ENCODE measurements at places on chromosomes 2 and 18. TPM values are rescaled to one million over a fixed set of nuclear protein-coding genes. Genes with fewer than 3 reads are reported as not detected.

DNA sequence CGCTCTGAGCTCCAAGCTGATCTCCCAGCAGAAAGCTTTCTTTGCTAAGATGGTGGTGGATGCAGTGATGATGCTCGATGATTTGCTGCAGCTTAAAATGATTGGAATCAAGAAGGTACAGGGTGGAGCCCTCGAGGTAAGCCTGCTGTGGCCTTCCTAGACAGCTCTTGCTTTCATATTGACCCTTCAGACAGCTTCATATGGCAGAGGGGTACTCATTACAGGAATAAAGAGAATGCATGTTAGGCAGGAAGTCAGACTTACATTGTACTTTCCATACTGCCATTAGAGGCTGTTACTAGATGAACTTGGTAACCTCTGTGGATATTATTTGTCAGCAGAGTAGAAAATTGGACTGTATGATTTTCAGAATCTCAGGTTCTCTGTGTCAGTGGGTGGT lies 10.5 kb downstream of the CCT7 start:
- no peak for DNase-seq

DNA sequence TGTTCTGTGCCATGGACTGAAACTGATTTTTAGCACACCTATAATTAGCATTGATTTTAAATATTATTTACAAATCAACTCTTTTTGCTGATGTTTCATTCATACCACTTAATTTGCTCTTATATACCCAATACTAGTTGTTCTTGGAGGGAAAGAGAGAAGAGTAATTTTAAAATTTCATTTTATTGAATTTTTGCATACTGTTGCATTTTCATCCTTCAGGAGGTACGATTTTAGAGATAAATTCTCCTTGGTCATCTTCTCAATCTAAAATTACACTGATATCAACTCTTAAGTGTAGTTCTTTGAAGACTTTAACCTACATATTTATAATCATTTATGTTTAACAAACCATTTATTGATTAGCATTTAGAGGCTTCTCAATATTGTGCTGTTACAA lies 71.0 kb downstream of the SLC4A10 start:
- no peak for DNase-seq

DNA sequence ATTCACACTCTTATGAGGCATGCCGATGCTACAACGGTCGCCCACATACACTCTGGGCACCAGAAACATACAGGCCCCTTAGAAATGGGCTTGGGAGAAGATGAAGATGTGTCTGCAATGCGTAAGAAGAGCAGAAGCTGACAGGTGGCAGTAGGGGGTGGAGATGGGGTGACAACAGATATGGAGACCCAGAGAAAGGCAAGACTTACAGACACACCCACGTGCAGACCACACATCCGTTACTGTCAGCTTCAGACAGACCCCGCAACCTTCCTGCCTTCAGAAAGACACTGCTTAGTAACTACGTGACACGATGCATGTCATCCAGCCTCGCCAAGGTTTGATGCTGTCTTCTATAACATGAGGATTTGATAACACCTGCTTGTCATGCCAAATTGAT lies 89.5 kb downstream of the ZFP36L2 start:
- DNase-seq: peak; percentile 28

DNA sequence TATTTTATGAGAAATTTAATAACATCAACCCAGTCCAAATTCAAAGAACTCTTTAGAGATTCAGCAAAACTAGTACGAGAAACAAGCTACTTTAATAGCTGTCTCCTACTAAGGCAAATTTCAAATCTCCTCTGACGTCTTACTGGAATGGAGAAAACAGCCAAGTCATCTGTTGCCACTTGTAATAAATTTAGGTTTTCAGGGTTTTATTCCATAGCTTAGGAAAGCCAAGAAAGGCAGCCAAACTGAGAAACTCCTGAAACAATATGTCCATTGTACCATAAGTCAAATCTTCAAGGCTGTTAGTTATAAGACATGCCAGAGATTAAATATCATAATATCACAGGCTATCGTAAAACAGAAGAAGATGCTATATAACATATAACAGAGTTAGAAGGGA lies 524.6 kb upstream of the SETBP1 start:
- DNase-seq: no peak

- no peak for DNase-seq
These were observed 1.4 kb downstream of the GMPPA start for GRCh38 chr2:219500135-219500534.

DNA sequence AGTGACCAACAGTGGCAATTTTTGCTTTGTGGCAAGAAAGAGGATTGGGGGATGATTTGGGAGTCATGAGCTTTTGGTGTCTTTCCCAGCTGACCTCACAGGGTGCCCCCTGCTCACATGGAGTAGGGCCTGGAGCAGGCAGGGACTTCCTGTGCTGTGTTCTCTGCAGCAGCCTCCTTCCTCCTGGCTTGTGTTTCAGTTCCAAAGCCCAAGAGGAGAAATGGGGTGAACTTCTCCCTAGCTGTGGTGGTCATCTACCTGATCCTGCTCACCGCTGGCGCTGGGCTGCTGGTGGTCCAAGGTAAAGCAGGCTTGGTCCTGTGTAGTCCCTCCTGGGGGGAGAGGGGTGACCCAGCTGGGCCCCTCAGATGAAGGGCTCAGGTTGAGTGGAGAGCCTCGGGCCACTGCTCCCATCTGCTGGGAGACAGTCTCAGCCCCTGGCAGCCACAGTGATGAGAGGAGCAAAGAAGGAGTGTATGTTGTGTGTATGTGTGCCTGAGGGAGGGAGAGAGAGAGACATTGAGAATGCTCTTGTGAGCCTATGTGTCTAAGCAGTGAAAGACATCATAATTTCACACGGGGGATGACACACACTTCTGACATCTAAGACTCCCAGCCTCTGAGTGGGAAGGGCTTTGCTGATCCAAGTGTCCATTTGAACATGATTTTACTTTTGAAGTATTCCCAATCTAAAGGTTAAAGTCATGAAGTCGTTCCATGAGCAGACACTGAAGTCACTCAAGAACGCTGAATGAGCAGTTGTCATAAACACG lies 27.2 kb downstream of the MARCO start:
- DNase-seq: no peak

- no peak for DNase-seq
These were observed 121.4 kb upstream of the HS6ST1 start for GRCh38 chr2:128439791-128440665.

DNA sequence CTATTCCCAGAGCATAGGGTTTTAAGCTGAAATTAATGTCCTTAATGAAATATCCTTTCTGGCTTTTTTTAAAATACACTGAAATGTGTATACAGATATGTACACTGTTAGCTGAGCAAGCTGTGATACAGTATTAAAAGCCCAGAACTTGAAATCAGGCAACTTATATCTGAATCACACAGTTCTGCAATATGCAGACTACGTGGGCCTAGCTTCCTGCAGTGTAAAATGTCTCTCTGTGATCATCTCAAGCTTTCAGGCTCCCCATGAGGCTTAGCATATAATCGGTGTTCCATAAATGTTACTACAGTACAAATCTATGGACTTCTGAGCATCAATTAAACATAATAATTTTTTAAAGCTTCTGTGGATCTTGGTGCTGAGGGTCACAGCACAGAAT lies 8.2 kb downstream of the FBXO15 start:
- DNase-seq: no peak

DNA sequence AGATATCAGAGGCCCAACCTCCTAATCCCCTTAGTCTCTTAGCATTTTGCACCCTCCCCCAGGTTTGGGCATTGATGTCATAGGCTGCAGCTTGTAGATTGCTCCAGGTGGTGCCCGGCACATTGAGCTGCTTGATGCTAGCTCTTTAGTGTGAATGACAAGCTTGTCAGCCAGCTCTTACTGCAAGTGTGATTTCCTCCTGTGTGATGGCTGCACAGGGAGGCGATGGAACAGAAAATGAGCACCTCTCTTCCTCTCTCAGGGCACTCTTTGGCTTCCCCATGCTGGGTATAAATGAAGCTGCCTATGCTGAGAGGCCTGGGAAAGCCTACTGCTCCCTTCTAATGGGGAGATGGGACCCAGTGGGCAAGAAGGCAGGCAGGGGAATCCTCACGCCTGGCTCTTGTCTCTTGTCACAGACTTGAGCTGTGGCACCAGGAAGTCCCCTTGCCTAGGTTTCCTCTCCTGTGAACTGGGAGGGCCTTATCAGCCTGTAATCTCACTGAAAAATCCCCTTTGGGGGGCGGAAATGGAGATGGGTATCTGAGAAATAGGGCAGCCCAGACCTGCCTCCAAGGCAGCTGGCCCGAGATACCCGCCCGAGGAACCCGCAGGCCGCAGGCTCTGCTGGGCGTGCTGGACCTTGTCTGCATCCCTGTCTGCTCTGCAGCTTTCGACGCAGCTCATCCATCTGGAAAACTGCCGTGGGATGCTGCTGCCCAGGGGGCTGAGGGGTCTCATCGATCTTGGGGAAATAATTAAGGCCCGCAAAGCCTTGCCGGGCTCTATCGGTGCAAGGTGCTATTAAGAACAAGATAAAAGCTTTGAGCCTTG lies 163.5 kb upstream of the CXCR4 start:
- no peak for DNase-seq

DNA sequence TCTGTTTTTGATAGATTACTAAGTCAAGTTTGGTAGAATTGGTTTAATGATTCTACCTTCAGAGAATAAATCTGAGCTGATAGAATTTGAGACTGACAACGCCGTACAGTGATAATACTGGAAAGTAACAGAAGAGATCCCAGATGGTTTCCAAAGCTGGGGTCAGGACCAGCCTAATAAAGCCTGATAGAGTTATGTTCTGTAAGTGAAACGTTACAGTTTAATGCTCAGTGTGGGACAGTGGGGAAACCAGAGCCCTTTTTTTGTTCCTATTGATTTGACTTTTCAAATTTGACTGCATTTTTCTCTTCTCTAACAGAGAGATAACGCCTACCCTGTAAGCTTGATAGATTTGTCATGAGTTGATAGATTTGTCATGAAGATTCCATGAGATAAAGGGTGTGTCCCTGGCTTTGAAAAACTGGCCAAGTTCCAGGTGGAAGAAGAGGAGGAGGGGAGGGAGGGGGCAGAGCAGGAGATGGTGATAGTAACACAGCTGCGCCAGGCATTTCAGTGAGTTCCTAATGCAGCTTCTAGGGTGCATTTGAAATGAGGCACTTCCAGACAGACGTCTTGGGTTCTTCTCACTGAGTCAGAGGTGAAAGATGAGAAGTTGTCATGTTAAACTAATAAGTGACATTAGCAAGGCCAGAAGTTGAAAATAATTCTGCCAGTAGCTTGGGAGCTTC lies 65.1 kb downstream of the CERS6 start:
- DNase-seq: no peak

- no peak for DNase-seq
These were observed 40.9 kb downstream of the GATA6 start for GRCh38 chr18:22210311-22210754.

DNA sequence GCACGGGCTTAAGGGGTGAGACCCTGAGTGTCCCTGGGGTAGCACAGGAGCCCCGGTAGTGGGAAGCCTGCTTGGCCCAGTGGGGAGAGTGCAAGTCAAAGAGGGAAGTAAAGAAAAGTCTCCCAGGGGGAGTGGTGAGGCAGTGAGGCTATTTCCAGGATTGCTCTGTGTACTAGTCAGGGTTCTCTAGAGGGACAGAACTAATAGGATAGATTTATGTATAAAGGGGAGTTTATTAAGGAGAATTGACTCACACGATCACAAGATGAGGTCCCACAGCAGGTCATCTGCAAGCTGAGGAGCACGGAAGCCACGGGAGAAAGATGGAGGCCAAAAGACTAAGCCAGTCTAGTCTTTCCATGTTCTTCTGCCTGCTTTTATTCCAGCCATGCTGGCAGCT lies 45.5 kb downstream of the CMPK2 start:
- DNase-seq: no peak

DNA sequence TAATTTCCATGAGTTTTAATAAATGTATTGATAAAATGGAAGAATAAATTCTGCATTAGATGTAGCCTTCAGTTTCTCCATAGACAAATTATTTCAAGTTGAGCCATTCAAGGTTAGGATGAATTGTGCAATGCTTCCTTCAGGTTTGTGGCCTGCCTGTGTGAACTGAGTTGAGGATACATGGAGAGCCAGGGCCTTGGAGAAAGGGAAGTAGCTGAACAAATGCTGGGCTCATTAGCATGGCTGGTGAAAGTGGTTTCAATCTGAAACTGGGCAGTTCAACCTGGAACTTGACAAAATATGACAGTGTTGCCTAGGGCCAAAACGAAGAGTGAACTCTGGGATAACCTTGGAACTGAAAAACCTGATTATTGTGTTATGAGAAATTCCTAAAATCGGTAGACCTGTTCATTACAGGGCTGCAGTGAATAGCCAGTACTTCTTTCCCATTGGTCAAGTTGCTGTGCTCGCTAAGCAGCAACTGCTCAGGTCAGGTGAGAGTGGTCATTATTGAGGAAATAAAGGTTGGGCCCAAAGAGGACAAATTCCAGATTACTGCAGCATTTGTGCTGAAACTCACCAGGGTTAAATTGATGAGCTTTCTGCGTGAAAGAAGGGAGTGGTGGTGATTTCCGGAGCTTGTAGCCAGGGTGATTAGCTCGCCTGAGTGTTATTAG lies 12.7 kb downstream of the INPP1 start:
- DNase-seq: no peak

DNA sequence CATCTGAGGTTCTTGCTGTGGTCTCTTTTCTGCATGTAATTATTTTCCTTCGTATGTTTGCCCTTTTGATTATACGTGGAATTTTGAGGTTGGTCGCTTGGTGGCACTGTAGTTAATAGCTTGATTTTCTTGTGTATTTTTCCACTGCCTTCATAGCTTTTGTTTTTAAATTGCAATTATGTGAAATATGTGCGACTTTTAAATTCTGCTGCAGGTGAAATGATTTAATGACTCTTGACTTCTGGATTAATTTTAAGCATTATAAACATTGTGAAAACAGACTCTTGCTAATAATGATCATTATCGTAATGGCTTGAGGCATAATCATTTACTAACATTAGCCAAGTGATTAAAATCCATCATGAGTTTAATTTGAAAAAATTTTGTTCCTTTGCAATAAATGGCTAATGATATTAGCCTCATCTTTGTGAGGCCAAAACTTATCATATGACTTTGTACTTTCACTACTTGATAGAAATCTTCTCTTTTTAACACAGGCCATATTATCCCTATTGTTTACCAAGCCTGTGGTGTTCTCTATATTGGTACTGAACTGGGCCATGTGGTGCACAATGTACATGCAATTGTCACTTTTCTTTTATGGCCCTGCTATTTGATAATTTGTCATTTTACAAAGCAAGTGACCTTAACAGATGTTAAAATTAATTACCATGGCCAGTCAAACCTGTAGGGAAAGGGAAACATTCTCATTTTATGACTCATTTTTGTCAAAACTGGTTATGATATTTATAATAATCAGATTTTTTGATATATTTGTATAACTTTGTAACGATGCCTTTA lies 62.8 kb upstream of the NEUROD1 start:
- DNase-seq: peak; percentile 36

Gene SGPP2
- 5.4 TPM for total RNA-seq

Gene BCL2
- total RNA-seq: 10.1 TPM

Gene DQX1
- total RNA-seq: not detected
